Stimulated activated CD4-positive, alpha-beta T cell treated with anti-CD3 and anti-CD28 coated beads, Interleukin-1b, Interleukin-23, amount 100 ng/mL, for 1 hour (primary cell): ENCODE measurements at places on chromosomes 4 and X.

- no peak for DNase-seq
Measured at GRCh38 chr4:92962831-92963230, 659.1 kb downstream of the GRID2 start.

DNA sequence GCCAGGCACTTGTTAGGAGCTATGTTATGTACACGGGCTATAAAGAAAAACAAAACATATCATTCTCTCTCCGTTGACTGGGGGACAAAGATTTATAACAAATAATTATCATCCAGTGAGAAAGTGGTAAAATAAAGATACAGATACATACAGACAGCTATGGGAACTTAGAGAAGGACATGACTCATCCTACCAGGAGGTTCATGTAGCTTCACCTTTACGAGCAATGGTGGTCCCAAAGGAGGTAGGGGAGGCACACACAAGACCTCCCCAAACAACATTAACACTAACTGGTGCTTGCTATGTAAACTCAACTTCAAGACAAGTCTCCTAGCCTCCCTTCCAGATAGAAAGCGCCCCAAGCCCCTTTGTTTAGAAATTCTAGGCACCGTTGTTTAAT lies 8.9 kb downstream of the AMBN start:
- DNase-seq = no peak

- no peak for DNase-seq
Measured at GRCh38 chrX:133373386-133374079, 41.8 kb downstream of the GPC4 start.

- no peak for DNase-seq
Measured at GRCh38 chr4:79450053-79450452, 42.0 kb upstream of the GK2 start.

- DNase-seq = no peak
Measured at GRCh38 chrX:1322393-1322792, 14.2 kb upstream of the IL3RA start.

DNA sequence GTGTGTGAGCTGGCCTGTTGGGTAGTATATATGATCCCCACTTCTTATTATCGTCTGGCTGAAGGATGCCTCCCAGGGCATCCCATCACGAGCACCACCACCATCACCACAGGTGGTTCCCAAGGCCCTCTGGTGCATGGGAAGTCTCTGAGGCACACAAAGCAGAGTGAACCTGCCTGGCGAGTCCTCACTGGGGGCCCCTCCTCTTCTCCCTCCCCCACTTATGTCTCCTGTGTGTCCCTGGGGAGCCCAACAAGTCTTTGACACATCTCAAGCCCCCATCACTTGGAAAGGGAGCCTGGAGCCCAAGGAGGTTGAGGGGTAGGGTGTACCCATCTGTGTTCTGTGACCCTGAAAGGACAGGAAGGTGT lies 45.5 kb upstream of the NKX1-1 start:
- no peak for DNase-seq

DNA sequence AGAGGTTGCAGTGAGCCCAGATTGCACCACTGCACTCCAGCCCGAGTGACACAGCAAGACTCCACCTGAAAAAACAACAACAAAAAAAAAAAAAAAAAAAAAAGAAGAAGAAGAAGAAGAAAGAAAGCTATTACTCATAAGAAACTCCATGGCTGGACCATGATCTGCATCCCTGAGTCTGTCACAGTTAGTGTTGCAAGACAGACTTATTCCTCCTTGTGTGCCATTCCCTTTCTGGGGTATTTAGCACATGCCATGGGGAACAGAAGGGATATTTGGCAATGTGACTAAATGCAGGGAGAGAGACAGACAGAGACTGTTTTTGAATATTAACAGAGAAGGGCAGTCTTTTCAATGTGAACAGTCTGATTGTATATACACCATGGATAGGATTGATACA lies 16.7 kb upstream of the PDS5A start:
- DNase-seq = no peak

GRCh38 chr4:183107891-183108459 lies 8.9 kb downstream of the WWC2 start:
- no peak for DNase-seq

DNA sequence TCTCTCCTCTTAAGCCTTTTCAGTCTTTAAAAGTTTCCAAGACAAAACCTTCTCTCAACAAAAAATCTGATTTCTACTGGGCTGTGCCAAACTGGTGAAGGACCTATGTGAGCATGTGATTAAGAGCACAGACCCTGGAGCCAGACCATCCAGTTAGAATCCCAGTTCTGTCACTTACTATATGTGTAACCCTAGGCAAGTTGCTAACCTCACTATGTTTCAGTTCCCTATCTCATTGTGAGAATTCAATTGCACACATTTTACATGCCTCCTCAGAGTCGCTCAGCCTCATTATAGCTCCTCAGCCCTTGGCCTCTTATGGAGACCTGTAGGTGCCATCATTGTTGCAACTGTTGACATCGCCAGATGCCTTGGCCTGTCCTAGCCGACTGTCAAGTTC lies 54.1 kb upstream of the VEGFD start:
- DNase-seq = no peak

GRCh38 chr4:20338841-20339240 lies 87.1 kb downstream of the SLIT2 start:
- DNase-seq = no peak

DNA sequence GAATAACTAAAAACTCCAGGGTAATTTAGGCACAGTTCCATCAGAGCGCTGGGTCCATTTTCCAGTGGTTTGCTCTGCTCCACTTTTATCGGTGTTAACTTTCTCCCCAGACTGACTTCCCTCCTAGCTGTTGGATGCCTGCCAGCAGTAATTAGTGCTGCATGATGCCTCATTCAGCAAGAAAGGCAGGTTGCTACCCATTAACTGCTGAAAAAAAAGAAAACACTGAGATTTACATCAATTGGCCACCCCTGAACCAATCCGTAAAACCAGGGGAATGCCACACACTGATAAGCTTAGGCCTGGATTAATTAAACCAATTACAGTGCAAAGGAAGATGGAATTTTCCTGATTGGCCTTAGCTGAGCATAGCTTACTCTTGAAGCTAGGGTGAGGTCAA lies 182.4 kb upstream of the CXXC4 start:
- DNase-seq = no peak

GRCh38 chr4:90281541-90282355 lies 154.6 kb downstream of the CCSER1 start:
- DNase-seq = no peak

DNA sequence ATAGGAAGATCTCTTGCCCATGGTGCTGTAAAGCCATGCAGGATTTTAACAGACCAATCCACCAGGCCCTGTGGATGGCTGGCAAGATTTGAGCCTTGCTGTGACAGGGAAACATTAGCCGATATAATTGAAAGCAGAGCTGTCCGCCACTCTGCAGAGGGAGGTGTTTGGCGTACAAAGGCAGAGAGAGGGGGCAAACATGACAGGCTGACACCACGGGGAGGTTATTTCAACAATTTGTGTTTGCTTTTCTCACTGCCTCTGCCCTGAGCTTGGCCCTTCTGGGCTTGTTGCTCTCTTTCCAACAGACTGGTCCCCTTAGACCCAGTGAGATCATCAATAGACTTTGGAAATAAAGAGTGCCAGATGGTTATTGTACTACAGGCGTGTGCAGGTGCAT lies 59.4 kb downstream of the CLNK start:
- no peak for DNase-seq

DNA sequence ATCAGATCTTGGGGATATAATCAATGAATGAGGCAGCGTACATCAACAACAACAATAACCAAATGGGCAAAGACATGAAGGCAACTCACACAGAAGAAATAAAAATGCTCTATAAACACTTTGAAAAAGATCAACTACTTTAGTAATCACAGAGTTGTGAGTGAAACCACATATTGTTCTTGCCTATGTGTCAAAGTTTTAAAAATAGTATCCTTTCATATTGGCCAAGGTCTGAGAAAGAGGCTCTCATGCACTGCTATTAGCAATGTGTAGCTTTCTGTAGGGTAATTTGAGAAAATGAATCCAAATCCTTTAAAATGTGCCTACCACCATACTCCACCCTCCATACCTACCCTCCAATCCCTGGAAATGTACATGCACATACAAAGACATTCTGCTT lies 25.0 kb downstream of the COQ2 start:
- DNase-seq = no peak
